ENCODE measurements at places on chromosomes 7 and 10.
A peak's percentile ranks its signal among the peaks of the same experiment; 100 is the strongest.

GRCh38 chr7:157889480-157889879 is 552.7 kb downstream of the DNAJB6 start:
- DNase-seq, result peak; percentile 32

DNA sequence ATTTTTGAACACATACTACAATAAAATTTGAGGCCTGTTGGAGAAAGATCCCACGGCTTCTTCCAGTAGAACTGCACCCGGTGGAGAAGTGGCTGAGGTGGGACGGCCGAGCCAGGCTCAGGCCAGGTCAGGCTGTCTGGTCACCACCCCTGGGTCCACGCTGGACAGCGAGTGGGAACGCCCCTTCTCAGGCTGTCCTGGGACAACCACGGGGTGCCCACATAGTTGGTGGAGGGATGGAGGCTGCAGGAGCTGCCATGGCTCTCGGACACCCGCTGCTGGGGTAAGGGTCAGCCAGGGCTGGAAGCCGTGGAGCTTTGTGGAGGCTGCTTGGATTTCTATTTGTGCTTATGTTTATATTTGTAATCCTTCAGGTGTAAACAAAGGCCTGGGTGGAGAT is 206.5 kb downstream of the DNAJB6 start:
- no peak for DNase-seq

DNA sequence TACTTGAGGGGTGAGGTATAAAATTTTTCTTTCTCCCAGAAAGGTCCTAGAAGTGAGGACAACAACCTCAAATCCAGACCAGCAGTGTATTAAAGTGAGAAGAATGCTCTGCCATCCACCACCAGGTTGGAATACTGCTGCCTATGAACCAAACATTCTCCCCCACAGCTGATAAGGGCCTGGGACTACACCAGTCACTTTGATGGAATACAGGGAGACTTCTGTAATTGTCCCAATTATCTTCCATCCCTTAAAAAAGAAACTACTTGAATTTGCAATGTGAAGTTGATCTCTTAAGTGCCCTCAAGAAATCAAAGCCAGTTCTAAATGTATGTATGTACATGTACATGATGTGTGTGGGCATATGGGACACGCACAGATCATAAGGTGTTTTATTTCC is 3.0 kb downstream of the TBX20 start:
- DNase-seq, result peak; percentile 65

GRCh38 chr7:67788669-67789068 is 792.0 kb downstream of the TYW1 start:
- peak; percentile 9 for DNase-seq

GRCh38 chr7:157177333-157177982 is 38.7 kb downstream of the UBE3C start:
- DNase-seq, result no peak

DNA sequence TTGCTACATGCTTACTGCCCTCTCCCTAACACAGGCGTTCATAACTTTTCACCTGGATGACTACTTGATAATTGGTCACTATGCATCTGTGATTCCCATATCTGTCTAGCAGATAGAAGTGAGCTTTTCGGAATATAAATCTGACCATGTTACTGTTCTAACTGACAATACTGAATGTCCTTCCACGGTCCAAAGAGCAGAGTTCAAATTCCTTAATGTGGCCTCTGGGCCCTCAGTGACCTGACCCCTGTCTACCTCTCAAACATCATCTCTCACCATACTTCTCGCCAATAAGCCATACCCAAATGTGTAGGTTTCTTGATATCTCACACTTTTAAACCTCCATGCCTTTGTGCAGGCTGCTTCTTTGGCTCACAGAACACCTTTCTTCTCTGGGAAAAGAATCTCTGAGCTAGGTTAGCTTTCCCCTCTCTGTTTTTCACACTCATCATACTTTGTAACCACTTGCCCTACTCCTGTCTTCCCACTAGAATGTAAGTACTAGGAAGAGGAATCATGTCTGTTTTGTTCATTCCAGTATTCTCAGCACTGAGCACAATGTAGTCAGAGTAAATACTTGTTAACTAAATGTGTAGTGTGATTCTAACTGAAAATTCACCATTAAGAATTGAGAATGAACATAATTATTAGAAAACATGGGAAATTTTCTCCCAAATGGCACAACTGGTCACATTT is 39.2 kb upstream of the LRRC17 start:
- DNase-seq, result no peak

- no peak for DNase-seq
Measured at GRCh38 chr10:56269181-56269580, 91.9 kb downstream of the ZWINT start.

- peak; percentile 90 for DNase-seq
Measured at GRCh38 chr7:96508371-96508770, 186.5 kb upstream of the SLC25A13 start.

DNA sequence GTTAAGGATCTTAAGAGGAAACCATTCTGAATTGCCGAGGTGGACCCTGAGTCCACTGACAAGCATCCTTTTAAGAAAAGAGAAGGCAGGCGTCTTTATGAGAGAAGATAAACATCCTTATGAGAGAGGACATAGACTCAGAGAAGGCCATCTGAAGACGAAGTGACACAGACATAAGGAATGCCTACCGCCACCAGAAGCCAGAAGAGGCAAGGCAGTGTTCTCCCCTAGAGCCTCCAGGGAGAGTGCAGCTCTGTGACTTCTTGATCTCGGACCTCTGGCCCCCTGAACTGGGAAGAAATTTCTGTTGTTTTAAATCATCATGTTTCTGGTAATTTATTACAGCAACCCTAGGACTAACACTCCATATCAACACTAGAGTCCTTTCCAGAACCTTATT is 25.2 kb upstream of the ING3 start:
- no peak for DNase-seq

DNA sequence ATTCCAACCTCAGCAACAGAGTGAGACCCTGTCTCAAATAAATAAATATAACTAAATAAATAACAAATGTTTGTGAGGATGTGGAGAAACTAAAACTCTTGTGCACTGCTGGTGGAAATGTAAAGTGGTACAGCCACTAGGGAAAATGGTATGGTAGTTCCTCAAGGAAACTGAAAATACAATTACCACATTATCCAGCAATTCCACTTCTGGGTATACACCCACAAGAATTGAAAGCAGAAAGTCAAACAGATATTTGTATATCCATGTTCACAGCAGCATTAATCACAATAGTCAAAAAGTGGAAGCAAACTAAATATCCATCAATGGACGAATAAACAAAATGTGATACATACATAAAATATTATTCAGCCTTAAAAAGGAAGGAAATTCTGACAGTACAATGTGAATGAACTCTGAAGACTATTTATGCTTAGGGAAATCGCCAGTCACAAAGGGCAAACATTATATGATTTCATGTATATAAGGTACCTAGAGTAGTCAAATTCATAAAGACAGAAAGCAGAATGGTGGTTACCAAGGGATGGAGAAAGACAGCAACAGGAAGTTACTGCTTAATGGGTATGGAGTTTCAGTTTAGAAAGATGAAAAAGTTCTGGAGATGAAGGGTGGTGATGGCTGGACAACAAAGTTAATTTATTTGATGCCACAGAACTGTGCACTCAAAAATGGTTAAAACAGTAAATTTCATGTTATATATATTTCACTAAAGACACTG is 9.8 kb downstream of the ARHGAP12 start:
- DNase-seq, result no peak

GRCh38 chr7:81159402-81159801 is 240.6 kb upstream of the SEMA3C start:
- peak; percentile 54 for DNase-seq

All from SK-N-DZ (cell line).